Right hindlimb (tissue), 1 donor: ENCODE measurements at places on chromosomes 5 and 9.

DNA sequence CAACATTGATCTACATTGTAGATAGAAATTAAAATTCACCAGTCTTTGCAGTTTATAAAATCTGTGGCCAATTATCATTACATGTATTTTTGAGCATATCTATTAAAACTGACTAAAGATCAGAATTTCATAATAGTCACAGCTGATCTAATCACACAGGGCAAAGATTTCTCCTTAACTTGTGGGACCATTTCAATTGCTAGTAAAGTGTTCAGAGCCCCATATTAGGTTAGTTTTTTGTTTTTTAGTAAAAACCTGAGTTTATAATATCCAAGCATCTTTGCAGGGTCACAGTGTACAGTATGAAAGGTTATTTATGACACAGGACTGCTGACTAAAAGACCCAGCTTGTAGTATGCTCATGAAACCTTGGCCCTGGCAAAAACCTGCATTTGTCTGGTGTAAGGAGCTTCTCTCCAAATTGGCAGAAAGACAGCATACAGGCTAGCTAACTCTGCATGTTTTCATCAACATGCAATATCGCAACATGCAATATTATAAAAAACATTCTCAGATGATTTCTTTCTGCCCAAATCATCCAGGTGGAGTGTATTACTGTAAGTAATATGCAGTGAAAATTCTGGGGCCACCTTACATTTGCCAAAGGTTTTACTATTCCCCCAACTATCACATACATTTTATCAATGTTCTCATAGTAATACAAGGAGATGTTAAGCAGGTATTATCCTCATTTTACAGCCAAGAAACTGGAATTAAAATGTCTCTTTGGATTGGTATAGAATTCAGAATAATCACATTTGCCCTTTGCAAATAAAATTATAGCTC lies 37.7 kb upstream of the ALDH1A1 start:
- DNase-seq, result no peak

DNA sequence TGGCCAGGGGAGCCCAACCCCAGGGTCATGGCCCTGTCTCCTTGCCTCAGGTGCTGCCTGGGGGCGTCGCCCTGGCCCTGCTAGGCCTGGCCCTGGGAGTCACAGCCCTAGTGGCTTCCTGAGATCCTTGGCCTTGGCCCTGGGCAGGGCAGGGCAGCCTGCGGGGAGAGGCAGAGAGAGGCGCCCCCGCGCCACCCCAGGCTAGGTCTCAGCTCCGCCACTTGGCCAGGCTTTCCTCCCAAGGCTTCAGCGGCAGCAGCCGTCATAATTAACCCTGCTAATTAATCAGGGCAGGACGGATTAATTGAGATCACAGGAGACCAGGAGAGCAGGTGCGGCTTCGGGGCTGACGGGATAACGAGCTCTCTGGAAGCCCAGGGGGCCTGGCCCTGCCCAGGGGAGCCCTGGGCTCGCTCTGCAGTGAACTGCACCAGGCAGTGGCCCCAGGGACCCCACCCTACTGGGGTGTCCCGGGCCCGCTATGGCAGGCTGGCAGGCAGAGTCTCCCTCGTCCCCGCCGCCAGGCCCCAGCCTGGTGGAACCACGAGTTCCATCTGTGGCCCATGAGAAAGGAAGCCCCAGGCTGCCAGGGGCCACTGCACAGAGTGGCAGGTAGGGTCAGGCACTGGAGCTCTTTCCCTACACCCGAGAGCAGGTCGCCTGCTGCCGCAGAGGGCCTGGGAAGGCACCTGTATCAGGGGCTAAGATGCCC lies 269.6 kb downstream of the PBX3 start:
- DNase-seq, result no peak

- DNase-seq, result no peak
Measured at GRCh38 chr9:38263532-38263931, 129.0 kb upstream of the ALDH1B1 start.

GRCh38 chr9:121686930-121687541 lies 35.6 kb downstream of the DAB2IP start:
- peak; percentile 68 for DNase-seq

DNA sequence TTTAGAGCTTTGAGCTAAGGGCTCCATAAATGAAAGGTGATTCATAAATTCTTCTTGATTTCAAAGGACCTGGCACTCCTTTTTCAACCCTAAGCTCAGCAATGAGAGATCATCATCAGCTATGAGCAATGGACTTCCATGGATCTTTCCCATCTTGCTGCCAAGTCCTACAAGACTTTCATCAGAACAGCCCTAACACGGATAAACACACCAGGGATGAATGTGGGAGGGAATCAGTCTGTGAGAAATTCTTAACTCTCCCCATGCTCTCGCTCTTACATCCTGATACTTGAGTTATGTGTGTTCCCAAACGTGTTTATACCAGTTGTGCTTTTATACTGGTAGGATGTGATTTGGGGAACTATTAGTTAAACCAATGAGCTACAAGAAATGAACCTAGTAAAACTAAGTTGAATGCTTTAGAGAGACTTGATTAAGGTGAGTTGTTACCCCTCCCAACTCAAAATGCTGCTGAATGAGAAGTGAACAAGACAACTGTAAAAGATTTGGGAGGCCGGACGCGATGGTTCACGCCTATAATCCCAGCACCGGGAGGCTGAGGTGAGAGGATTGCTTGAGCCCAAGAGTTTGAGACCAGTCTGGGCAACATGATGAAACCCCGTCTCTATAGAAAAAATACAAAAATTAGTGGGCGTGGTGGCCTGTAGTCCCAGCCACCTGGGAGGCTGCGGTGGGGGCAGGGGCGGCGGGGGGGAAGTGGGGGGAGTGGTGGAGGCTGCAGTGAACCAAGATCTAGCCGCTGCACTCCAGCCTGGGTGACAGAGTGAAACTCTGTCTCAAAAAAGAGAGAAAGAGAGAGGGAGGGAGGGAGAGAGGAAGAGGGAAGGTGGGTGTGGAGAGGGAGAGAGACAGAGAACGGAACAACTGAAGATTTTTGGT lies 5.2 kb upstream of the RPL26L1 start:
- no peak for DNase-seq

DNA sequence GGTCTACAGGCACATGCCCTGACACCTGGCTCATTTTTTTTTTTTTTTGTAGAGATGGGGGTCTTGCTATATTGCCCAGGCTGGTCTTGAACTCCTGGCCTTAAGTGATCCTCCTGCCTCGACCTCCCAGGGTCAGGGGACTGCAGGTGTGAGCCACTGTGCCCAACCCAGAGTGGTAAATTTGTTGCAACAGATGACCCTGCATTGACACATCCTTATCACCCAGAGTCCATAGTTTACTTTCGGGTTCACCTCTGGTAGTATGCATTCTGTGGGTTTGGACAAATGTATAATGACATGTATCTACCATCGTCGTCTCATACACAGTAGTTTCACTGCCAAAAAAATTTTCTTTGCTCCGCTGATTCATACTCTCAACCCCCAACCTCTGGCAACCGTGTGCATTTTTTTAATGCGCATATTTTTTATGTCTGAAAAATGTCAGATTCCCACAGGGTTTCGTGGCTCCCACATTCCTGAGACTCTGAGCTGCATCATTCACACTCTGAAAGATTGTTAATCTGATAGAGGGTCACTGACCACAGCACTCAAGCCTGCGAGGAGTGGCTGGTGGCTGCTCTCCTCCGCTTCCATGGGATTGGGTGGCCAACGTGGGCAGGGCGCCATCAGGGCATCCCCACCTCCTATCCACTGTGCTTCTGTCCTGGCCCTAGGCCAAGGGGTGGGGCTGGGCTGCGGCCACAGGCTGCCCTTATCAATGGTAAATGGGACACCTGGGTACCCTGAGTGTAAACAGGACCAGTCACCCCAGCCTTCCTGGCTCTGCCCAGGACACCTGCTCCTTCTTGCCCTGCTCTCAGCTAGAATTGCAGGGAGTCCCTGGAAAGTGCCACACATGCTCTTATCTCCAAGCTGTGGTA lies 9.6 kb downstream of the NDST1 start:
- no peak for DNase-seq

DNA sequence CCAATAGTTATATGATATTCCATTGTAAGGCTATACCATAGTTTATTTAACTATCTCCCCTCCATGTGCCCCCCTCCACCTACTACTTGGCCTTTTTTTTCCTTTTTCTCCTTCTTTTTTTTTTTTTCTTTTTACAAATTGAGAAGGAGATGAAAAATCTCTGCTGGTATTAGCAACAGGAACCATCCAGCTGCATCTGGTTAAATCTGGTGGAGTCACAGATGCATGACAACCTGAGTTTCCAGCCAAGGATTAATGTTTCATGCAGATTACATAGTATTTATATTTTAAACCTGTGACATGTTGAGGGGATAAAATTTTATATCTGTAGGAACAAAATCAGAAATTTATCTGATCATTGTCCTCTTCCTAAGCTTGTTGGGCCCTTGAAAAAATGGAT lies 128.5 kb upstream of the IQGAP2 start:
- DNase-seq, result no peak

DNA sequence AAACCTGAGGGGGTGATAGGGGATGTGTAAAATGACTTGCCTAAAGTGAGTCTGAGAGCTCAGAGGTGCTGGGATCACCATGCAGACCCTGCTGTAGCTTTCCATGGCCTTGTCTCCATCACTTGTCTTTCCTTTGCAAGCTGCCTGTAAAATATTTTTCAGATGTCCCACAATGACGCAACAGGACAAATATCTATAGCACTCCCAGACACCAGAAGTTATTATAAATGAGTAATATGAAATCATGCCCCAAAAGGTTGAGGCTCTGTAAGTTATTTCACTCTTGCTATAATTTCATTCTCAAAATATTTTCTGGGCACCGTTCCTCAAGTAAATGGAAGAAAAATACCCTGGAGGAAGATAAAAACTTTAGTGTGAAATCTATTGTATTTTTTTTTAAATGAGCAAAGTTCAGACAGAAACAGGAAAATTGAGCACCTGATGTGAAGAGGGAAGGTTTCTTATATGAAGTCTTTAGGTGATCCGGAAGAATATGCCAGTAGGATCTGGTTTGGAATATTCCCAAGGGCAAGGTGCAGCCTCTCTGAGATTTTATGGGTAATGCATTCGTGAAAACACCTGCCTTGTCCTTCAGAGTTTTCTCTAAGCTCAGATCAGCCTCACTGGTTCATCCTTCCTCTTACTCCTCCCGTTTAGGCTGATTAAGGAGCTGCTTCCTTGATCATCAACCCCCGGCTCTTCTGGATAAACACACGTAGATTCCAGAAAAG lies 138.3 kb upstream of the DMAC1 start:
- DNase-seq, result peak; percentile 26
